Activated CD4-positive, alpha-beta T cell treated with anti-CD3 and anti-CD28 coated beads for 1 hour (primary cell): ENCODE measurements at places on chromosomes 13 and 19.

- DNase-seq = no peak
Measured at GRCh38 chr19:11025006-11025405, 64.2 kb downstream of the SMARCA4 start.

GRCh38 chr13:68745502-68745901 is 1362.1 kb upstream of the ATXN8OS start:
- no peak for DNase-seq

DNA sequence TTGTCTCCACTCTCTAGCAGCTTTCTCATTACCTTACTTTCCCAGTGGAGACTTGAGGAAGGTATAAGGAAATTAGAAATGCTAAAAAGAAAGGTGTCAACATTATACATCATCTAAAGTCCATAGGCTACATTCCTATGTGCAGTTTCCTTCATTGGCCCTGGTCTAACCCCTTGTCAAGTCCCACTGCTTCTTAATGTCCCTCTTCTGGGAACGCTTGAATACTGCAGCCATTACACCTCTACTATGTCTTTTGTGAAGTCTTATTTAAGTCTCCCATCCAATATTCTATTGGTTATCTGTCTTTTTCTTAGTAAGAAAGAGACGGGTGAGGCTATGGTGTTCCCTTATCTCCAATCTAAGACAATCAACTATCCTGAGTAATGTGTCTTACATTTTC is 332.6 kb upstream of the TMTC4 start:
- no peak for DNase-seq

- DNase-seq = no peak
Measured at GRCh38 chr13:110687736-110688135, 18.2 kb downstream of the CARS2 start.

DNA sequence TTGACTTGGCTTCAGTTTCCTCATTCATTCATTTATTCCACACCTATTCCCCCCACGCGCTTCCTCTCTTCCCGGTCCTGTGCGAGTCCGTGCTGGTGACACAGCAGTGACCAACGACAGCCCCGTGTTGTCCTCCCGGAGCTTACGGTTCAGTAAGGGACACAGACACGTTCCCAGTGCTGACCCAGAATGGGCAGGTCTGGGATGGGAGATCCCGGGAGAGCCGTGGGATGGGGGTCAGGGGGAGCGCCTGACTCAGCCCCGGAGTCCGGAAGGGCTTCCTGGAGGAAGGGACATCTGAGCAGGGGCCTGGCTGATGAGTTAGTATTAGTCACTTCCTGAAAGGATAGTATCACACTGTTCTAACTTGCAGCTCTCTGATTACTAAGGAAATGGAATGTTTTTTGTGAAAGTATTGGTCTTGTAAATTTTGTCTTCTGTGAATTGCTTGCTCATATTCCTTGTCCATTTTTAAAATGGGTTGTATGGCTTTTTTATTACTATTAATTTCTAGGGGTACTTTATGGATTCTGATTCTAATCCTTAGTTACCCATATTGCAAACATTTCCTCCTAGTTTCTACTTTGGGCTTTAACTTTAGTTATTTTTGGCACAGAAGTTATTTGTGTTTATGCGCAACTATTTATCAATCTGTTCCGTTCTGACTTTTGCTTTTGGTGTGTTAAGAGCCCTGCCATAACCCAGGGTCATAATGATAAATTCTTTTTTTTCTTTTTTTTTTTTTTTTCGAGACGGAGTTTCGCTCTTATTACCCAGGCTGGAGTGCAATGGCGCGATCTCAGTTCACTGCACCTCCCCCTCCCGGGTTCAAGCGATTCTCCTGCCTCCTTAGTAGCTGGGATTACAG is 708 bp upstream of the ERCC1 start:
- no peak for DNase-seq

GRCh38 chr19:16949496-16950023 is 60.8 kb downstream of the F2RL3 start:
- no peak for DNase-seq

- DNase-seq = no peak
Measured at GRCh38 chr19:15280915-15281683, 48.9 kb upstream of the EPHX3 start.

GRCh38 chr19:51531349-51532315 is at the start of gene SIGLEC6:
Gene SIGLEC6, minus strand, starts transcription at chr19:51531670. Its CDS starts 22 bp downstream, at chr19:51531648.
- DNase-seq = no peak

GRCh38 chr13:20984879-20985278 is 76.5 kb downstream of the LATS2 start:
- no peak for DNase-seq

DNA sequence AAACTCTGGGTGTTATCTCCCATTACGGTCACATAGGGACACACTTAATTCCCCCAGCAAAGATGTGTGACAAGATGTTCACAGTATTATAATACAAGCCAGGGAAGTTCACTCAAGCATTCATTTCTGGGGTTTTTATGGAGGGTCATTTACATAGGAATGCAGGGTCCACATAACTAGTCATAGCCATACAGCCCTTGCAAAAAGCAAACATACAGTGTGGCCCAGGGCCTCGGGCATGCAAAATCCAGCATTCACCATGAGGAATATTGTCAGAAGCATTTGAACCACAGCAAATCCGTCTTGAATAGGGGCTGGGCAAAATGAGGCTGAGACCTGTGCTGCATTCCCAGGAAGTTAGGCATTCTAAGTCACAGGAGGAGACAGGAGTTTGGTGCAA is 13.0 kb upstream of the ZNF460 start:
- no peak for DNase-seq

- DNase-seq = no peak
Measured at GRCh38 chr19:12789098-12789903, 2.0 kb upstream of the JUNB start.

- DNase-seq = no peak
Measured at GRCh38 chr19:49224879-49225278, 67.3 kb downstream of the TRPM4 start.

DNA sequence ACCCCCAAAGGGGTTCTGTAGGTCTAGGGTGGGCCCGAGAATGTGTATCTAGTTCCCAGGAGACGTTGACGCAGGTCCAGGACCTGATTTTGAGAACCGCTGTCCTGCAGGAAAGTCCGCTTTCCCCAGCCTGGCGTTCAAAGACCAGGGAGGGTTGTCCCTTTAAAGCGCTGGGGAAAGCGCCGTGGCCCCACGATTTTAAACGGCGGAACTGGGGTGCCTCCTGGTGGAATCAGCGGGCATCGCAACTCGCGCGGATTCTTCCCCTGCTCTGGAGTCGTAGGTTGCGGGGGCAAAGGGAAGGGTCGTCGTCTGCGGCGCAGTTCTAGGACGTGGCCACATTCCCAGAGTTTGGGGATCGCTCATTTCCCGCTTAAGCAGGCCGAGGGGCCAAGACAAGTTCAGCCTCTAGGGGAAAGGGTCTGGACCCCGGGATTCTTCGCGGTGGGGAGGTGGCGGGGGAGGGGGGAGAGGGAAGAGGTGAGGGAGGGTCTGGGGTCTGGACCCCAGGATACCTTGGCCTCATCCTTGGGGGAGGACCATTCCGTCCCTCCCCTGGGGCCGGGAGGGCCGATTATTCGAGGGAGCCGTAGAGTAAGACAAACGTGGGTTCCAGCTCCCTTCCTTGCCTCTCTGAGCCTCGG is 7.7 kb downstream of the PNMA8B start:
- DNase-seq = peak; percentile 68

DNA sequence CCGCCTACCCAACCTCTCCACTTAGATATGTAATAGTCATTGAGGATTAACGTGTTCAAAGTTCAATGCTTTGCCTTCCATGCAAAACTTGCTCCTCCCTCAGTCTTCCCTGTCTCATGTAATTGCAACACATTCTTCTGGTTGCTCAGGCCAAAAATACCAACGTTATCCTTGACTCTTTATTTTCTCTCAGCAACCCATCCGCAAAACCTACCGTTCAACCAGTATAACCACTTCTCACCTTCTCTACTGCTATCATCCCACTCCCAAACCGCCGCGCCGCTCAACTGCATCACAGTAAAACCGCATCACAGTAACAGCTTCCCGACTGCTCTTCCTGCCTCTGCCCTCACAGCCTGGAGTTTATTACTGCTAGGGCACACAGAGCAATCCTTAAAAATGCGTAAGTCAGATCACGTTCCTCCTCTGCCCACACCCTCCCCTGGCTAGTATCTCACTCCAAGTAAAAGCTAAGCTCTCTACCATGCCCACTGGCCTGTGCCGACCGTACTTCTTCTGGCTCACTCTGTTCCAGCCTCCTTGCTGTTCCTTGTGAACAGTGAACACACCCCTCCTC is 8.2 kb downstream of the MTIF3 start:
- DNase-seq = no peak

DNA sequence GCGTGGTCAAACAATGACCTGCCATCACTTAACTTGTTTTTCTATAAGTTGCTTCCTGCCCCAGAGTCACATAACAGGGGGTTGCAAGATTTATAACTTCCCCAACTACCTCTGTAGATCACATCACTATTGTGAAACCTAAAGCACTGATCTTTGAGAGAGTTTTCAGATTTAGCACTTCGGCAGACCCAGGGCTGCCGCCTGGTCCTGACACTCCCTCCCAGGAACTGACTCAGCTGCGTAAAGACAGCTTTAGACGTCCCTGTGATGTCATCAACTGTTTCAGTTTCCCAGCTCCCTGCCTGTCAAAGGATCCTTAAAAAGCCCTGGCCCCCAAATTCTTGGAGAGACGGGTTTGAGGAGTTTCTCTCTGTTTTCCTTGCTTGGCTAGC is 33.3 kb downstream of the IGFL2 start:
- no peak for DNase-seq

GRCh38 chr19:13937479-13938300 is 527 bp downstream of the PODNL1 start:
- no peak for DNase-seq

DNA sequence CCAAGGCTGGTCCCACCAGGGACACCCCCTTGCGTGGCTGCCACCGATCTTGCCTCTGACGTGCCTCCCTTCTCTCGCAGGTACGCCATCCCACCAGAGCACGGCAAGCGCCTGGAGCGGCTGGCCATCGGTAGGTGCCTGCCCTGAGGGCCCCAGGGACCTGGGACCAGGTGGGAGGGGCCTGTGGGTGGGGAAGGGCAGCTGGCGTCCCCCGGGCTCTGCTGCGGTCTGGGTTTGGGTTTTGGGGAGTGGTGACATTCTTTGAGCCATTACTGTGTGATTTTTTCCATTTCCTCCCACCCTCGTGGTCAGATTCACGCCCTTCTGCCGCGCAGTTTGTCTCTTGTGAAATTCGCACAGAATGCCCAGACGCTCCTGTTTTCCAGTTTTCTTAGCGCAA is 102.0 kb downstream of the KDM4B start:
- no peak for DNase-seq

GRCh38 chr19:29677001-29677817 is 11.9 kb downstream of the PLEKHF1 start:
- no peak for DNase-seq

- no peak for DNase-seq
Measured at GRCh38 chr13:30431269-30431940, 9.1 kb downstream of the UBE2L5 start.

GRCh38 chr19:56084835-56085536 is 36.1 kb downstream of the ZNF787 start:
- DNase-seq = no peak

DNA sequence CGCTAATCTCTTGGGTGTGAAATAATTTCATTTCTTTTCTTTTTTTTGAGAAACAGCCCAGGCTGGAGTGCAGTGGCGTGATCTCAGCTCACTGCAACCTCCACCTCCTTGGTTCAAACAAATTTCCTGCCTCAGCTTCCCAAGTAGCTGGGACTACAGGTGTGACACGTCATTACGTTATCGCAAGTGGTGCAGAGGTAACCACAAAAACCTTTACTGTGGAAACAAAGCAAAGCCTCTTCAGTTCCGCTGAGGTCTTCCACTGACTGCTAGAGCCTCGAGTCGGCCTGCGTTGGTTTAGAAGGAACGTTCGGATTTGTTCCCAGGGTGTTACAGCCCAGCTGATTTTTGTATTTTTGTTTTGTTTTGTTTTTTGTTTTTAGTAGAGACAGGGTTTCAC is 2.0 kb upstream of the ZNF784 start:
- no peak for DNase-seq

- no peak for DNase-seq
Measured at GRCh38 chr13:108500711-108501110, 128.7 kb upstream of the MYO16 start.

- no peak for DNase-seq
Measured at GRCh38 chr19:2425622-2426581, 1.5 kb downstream of the TIMM13 start.

DNA sequence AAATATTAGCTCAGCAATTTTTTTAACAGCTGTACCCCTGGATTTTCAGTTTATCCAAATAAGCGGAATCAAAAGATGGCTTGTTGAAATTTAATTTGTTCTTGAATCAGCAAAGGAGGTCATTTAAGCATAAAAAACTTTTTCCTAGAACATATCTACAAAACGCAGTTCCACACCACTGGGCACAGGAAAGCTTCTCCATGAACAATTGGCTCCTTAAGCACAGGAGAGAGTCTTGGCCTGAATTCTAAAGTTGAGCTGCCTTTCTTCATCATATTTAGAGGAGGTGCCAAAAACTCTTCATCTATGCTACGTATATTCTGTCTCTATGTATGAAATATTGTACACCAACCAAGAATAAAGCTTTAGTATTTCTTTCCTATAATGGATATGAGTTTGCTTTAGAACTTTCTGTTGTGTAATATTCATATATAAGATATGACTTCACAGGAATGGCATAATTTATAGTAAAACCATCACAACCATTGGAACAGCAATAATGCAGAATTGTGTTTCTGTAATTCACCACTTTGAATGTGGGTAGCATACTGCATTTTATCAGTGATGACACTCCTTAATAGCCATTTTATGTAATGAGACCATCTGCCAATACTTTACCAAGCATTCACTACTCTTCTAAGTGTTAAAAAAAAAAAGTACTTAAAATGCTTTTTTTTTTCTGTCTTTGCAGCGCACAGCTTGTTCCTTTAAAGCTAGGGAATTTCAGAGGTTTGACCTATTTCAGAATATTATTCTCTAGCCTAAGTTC is 263.7 kb downstream of the SLITRK6 start:
- no peak for DNase-seq

- no peak for DNase-seq
Measured at GRCh38 chr19:46555628-46556280, 45.4 kb upstream of the CALM3 start.

GRCh38 chr13:96052656-96053002 is 572 bp downstream of the UGGT2 start:
- no peak for DNase-seq

DNA sequence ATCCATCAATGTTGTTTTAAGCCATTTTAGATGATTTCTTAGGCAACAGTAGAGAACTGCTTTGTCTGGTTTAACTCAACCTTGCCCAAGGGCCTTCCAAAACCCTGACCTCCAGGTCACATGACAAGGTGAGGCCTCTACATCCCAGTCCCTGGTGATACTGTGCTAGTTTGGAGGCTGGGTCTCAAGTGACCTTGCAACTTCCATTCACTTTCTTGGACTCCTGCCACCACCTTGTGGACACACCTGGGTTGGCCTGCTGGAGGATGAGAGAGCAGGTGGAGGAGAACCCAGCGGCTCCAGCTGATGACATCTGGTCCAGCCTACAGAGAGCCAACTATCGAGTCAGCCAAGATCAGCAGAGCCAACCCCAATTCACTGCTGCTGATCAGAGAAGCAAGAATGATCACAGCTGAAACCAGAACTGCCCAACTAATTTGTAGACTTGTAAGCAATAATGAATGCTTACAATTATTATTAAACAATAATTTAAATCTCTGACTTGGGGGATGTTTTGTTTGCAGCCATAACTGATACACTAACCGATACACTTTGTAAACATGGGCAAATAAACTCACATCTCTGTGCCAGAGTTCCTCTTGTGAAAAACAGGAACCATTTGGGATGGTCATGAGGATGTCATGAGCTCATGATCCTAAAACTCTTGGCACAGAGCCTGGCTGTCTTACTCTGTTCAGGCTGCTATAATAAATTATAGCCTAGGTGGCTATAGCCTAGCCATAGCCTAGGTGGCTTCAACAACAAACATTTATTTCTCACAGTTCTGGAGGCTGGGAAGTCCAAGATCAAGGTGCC is 11.5 kb downstream of the FAM187B start:
- no peak for DNase-seq
